ENCODE measurements at places on chromosomes 11 and 22.

GRCh38 chr11:128052912-128053641 is 534.3 kb downstream of the ETS1 start:
- DNase-seq, result no peak

DNA sequence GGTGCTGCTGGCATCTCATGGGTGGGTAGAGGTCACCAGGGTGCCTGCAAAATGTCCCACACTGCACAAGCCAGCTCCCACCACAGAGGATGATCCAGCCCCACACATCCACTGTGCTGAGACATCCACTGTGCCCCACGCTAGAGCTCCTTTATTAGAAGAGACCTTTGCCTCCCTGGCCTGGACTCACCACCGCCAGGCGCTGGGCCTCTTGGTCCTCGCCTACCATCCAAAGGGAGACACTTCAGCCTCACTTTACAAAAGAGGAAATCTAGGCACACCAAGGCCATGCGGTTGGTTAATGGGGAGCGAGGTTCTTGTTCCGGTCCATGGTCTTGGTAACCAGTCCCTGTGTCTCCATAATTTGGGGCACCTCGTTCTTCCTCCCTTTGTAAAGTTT is 3.4 kb upstream of the ANO1 start:
- DNase-seq, result no peak

DNA sequence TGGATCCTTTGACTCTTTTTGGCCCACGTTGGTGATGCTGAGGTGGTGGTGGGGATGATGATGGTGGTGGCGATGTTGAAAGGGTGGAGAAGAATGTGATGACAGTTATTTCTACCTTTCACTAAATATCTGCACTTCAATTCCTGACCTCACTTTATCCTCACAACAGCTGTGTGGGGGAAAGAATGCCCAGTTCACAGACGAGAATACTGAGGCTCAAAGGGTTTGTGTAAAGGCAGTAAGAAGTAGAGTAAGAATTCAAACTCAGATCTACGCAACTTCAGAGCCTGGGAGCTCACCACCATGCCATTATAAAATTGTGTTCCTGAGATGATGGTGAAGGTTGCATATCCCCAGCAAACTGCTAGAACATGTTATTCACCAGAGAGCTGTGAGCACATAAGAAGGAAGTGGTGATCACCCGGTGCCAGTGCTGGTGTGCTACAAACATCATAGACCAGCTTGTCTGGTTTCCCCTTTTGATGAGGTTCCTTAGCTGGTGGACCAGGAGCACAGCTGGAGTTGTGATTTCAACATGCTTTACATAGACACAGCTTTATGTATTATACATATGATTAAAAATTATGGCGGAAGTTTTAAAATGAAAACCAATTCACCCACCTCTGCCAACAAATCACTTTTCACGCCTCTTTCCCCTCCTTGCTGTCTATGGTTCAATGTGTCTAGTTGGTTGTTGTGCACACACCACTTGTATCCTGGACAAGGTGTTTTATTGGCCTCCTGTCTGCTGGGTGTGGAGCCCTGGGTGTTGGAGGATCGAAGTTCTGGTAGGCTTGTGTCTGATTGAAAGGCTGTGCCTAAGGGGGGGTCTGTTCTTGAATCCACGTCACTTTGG is 6.2 kb downstream of the ST14 start:
- no peak for DNase-seq

GRCh38 chr11:61961570-61962212 is 5.7 kb downstream of the FTH1 start:
- DNase-seq, result no peak

DNA sequence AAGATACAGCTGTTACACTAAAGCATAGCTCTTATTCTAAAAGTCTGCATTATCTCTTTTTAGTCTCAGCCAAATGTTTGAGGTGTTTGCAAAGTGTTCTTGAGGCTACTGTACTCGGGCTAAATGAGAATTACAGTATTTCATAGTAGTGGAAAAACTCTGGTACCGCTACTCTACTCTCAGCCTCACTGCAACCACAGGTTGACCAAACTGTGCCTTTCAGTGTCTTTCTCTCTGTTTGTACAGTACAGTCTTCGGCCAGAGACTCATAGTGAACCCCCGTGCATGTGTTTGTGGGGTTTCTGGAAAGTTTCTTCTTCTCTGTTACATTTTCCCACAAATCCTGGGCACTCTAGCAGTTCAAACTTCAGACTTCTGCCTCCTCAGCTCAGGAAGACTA is 7.4 kb upstream of the LUZP2 start:
- DNase-seq, result no peak

DNA sequence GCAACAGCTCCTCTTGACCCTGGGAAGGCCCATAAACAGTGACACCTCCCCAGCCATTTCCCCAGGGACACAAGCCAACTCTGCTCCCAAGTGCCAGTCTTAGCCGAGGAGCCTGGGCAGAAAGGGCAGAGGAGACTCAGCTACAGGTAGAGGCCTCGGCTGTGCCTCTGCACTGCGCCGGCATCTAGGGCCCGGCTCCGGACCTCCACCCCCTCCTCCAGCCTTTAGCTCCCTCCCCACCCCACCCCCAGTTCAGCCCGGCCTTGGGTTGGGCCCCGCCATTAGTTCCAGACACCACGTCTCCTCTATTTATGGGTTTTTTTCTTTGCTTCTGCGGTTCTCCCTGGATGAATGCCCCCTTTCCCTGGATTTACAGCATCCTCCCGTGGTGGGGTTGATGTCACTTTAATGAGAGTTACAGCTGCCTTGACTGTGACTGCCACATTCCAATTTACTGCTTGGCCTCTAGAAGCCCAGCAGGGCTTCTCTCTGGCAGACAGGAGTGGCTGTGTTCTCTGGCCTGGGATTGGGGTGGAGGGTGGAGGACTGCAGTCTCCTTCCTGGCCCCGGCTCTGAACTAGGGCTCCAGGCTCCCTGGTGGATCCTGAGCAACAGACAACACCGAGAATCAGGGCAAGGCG is 13.5 kb upstream of the OAF start:
- DNase-seq, result no peak

DNA sequence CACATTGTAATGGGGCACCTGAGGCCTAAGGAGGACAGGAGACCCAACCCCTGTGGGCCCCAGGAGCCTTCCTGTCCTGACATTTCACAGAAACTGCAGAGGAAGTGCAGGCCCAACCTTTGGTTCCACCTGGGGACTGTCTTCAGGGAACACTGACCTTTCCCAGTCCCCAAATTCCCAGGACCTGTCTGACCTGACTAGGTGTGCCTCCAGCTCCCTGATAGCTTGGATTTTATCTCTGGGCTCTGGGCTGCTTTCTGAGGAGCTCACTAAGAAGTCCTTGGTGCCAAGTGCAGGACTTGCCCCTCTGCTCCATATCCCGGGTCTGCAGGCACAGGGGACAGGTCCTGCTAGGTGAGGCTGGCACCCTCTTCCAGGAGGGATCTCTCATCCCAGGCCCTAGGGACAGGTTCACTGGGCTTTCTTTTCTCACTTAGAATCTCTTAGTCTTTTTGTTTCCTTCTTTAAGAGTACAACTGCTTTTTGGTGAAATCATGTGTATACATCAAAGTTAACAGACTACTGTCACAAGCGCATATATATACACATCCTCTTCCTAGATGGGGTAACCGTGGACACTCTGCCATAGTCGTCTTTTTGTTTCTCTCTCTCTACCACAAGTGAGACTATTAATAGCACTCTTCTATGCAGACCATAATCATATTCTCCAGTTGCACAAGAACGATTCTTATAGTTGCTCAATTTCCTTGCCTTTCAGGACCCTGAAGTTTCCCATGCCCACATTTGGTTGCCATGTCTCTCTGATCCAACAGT is 72.0 kb upstream of the IGLL5 start:
- no peak for DNase-seq

DNA sequence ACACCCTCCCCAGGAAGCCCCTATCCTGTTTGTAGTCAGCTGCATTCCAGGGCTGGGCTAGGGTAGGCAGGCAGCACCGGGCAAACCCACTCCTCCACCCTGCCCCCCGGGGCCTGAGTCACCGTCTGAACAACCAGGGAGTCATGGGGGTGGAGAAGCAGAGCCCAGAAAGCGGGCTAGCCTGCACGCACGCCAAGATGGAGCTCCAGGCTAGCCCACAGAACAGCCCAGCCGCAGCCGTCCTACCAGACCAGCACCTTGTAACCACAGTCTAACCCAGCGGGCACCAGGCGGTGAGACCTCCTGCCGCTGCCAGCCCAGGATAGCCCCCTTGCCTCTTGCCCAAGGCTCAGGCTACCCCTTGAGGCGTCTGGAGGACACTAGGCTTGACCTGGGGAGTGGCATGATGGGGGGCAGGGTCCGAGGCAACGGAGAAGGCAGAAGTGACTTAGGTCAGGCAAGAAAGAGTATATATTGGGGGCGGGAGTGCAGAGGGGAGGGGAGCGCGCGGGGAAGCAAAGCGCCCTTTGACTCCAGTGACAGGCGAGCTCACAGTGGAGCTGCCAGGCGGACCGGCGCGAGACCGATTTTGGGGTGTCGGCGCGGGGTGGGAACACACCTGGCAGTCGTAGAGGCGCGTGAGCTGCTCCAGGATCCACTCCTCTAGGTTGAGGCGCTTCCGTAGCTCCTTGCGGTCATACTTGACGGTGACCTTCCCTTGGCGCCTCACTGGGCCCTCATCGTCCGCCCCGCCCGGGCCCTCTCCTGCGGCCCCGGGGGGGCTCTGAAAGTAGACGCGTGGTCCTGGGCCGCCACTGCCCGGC is 734 bp downstream of the PPP1R14B start:
- peak; percentile 82 for DNase-seq

DNA sequence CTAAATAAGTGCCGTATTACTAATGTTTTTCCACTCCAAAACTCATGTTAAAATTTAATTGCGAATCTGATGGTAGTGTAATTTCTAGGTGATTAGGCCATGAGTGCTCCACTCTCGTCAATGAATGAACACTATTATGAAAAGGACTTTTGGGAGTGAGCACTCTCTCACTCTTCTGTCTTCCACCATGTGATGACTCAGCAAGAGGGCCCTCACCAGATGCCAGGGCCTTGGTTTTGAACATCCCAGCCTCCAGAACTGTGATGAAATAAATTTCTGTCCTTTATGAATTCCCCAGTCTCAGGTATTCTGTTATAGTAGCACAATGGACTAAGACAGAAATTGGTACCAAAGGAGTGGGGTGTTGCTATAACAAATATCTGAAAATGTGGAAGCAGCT is 8.1 kb downstream of the JRKL start:
- no peak for DNase-seq
